AG20443 (cell line): ENCODE measurements at places on chromosomes 12 and 14.

- DNase-seq: peak; percentile 29
Measured at GRCh38 chr12:46332260-46332659, 40.3 kb downstream of the SLC38A2 start.

DNA sequence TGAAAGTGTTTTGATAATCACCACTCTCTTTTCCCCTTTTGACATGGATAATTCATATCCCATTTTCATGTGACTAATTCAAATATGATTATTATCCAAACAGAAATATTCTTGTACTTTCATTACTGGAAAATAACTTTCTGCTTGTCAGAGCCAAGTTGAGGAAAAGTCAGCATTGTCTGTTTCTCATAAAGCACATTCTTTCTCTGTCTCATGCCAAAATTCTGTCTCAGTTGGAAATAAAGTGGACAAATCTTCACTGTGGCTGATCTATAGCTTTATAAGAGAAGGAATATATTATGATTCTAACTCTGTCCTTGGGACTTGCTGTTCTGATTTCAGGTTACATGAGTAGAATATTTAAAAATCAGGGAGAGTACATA is 22.7 kb upstream of the PRICKLE1 start:
- no peak for DNase-seq

DNA sequence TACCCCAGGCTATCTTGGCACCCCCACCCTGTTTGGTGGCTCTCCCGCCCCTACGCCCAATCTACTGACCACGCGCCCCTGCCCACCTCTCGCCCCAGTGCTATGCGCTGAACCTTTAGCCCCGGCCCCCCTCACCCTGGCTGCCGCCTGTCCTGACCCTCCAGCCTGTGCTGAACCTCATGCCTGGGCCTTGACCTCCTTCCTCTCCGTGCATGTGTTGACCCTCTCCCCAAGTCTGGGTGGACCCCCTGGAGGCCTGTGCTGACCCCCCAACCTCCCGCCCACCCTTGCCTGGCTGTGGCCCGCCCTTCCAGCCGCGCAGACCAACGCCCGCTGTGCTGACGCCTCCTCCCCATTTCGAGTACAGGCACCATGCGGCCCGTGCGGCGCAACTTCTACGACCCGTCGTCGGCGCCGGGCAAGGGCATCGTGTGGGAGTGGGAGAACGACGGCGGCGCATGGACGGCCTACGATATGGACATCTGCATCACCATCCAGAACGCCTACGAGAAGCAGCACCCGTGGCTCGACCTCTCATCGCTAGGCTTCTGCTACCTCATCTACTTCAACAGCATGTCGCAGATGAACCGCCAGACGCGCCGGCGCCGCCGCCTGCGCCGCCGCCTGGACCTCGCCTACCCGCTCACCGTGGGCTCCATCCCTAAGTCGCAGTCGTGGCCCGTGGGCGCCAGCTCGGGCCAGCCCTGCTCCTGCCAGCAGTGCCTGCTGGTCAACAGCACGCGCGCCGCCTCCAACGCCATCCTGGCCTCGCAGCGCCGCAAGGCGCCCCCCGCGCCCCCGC is 20.7 kb downstream of the DTX1 start:
- no peak for DNase-seq

DNA sequence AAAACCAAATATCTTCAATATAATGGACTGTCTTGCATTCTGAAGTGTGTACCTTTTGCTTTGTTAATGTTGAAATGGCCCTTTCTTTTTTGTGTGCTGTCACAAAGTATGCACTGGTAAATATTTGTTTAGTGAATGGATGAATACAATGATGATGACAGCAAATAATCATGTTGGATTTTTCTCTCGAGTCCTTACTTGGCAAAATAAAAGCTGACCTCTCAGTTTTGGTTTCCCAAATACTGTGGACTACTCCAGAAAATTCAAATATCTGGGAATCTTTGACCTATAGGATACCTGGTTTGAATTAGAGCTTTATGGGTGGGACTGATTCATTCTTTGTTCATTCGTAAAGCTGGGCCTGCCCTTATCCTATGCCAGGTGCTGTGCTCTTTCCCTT is 5.5 kb downstream of the UBE3B start:
- no peak for DNase-seq

DNA sequence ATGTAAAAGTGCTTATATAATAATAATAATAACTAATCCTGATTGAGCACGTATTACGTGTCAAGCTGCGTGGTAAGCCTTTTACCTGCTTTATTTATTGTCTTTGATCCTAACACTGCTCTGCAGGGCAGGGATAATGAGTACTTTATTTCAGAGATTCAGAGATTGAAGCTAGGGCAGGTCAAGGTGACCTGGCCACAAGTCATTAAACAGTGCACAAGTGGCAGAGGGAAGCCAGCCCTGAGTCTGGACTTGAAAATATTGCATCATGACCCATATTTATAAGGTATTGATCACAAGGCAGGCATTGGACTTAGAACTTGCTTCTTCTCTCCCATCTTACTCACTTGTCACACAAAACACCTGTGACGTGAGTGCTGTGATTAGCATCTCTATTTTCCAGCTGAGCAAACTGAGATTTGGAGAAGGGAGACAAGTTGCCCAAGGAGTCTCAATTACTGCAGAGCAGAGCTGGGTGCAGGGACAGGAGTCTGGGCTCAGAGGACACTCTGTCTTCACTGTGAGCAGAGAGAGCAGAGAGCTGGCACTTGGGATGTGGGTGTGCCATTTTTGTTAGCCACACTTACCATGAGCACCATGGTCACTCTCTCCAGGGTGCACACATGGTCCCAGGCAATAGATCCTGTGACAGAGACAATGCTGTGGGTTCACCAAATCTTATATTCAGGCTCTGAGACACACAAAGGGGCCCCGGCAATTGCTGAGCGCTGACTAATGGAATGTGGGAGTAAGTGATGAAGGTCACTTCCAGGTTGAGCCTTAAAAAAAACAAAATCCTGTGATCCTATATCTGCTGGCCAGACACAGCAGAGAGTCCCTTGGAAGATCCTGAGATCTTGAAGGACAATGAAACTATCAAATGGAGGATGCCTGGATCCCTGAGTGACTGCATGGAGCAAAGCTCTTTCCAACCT is 113.2 kb upstream of the MED13L start:
- DNase-seq: no peak

- DNase-seq: no peak
Measured at GRCh38 chr14:61559641-61560201, 135.6 kb upstream of the HIF1A start.

- DNase-seq: peak; percentile 25
Measured at GRCh38 chr14:32259368-32260013, 56.4 kb upstream of the RNU6-8 start.

DNA sequence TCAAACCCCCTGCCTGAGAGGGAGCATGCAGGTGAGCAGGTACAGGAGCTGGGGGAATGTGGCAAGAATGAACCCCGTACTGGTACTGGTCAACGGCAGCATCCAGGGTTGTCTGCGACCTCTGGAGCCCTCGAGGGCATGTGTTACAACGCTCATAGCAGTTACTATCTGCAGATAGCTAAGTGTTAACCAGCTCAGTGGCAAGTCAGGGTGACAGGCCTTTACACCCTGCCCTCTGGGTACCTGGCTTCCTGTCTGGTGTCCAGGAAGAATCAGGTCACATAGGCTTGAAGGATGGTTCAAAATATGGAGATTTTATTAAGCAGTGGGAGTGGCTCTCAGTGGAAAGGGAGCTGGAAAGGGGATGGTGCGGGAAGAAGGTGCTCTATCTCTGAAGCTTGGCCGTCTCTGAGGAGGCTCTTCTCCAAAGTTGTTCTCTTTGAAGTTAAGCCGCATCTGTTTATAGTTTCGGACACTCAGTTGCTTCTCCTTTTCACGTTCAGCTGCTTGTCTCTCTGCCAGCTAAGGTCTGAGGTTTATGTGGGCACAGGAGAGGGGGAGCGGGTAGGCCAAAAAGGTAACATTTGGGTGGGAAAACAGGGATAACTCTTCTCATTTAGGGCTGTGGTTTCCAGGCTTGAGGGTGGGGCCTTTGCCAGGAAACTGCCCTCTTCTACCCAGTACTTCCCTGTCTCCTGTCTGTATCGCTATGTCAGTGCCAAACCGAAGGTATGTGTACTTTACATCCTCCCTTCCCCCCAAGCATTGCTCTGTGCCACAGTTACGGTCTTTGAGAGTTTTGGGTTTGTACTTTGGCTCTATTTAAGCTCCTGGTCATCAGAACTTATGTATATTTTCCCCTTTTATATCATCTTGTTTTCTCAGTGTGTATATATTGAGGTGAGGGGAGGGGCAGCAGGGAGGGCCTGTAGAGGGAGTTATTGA is 305.8 kb downstream of the RGS6 start:
- DNase-seq: no peak

- no peak for DNase-seq
Measured at GRCh38 chr12:55935738-55936151, 4.8 kb downstream of the DGKA start.

GRCh38 chr14:33972583-33973081 is 21.8 kb upstream of the EGLN3 start:
- no peak for DNase-seq
